ENCODE measurements at places on chromosomes 2 and 18.
A peak's percentile ranks its signal among the peaks of the same experiment; 100 is the strongest.

- peak; percentile 42 for DNase-seq
Observed at GRCh38 chr18:76801567-76802505, 20.5 kb upstream of the ZNF236 start.

GRCh38 chr18:12306752-12307700 is 1.0 kb upstream of the TUBB6 start:
- no peak for DNase-seq

GRCh38 chr2:220767591-220768255 is 804.4 kb downstream of the EPHA4 start:
- no peak for DNase-seq

GRCh38 chr18:58314284-58314683 is 270.3 kb downstream of the NEDD4L start:
- DNase-seq = no peak

DNA sequence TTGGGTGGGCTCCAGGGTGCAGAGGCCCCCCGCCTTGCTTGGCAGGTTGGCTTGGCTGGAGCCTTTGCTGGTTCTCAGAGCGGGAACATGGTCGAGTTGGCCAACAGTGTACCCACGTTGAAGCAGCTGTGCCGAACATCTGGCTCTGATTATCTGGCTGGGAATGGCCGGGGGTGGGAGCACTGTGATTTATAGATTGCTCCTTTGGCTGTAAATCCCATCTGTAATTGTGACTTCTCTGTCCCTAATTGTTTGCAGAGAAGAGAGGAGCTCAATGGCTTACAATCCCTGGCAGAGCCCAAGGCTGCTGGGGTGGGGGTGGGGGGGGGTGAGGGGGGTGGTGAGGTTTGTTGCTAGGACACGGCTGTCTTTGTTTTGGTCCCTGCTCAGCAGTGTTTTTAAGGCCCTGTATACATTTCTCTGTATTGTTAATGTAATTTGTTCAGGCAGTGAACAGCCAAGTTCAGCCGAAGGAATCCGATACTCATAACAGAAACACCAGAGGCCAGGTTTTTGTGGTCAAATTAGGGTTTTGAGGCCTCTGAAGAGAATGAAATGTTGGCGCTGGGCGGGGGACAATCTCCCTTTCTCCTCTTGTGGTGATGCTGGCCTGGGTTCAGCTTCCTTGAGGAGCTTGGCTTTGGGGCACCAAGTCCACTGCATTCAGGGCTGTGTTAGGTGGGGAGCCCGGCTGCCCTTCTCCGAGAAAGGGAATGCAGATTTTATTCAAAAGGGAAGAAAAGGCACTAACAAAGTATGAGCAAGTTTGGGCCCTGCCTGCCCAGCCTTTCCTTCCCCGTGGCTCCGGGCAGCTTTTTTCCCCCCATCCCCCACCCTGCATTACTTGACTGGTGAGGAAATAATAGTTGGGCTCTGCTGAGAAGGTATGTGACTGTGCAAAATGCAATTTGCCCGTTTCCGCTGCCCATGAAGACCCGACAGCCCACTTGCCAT is 82.5 kb downstream of the TCF7L1 start:
- peak; percentile 44 for DNase-seq

DNA sequence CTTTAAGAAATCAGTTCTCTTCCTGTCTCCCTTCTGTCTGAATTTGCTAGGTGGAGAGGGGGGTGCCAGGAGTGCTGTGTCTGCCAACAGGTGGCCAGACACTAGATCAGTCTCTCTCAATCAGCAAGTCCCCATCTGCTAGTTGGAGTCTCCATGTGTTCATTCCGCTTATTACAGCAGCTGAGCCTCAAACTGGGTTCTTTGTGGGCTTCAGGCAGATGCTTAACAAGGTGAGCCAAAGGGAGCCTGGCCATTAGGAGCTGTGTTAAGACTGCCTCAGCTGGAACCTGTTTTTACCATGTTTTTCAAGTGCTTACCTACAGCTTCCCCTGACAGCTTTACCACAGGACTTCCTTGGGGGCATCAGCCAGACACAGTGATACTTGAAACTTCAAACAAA is 401.9 kb downstream of the LRP1B start:
- no peak for DNase-seq

- no peak for DNase-seq
Observed at GRCh38 chr2:53543083-53543482, 224.5 kb upstream of the CHAC2 start.
